Fibroblast of skin of back (primary cell): ENCODE measurements at places on chromosomes 5 and 9.
A peak's percentile ranks its signal among the peaks of the same experiment; 100 is the strongest.

GRCh38 chr5:179967489-179967888 is 59.8 kb upstream of the TBC1D9B start:
- no peak for DNase-seq

DNA sequence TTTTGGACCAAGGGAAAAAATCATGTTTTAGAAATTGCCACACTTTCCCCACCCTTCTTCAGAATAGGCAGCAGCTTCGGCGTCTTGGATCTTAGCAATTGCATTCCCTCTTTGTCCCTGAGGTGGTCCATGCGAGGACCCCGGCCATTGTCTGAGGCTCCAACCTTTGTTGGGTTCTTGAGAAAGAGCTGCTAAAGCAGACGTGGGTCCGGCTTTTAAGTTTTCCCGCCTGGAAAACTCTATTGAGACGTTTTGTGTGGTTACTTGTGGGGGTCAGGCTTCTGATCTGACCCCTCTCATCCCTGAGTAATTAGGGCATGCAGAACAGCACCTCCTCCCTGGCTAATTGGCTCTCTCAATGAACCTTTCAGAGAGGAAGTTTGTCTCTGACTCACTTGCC is 509.6 kb upstream of the TNC start:
- no peak for DNase-seq

GRCh38 chr5:30871196-30871595 is 322.3 kb upstream of the CDH6 start:
- no peak for DNase-seq

- peak; percentile 96 for DNase-seq
Observed at GRCh38 chr9:98860871-98861293, 53.4 kb downstream of the GALNT12 start.

GRCh38 chr9:127051881-127052595 is 70.4 kb downstream of the ANGPTL2 start:
- no peak for DNase-seq

- no peak for DNase-seq
Observed at GRCh38 chr5:95845391-95845790, 22.9 kb upstream of the GLRX start.

DNA sequence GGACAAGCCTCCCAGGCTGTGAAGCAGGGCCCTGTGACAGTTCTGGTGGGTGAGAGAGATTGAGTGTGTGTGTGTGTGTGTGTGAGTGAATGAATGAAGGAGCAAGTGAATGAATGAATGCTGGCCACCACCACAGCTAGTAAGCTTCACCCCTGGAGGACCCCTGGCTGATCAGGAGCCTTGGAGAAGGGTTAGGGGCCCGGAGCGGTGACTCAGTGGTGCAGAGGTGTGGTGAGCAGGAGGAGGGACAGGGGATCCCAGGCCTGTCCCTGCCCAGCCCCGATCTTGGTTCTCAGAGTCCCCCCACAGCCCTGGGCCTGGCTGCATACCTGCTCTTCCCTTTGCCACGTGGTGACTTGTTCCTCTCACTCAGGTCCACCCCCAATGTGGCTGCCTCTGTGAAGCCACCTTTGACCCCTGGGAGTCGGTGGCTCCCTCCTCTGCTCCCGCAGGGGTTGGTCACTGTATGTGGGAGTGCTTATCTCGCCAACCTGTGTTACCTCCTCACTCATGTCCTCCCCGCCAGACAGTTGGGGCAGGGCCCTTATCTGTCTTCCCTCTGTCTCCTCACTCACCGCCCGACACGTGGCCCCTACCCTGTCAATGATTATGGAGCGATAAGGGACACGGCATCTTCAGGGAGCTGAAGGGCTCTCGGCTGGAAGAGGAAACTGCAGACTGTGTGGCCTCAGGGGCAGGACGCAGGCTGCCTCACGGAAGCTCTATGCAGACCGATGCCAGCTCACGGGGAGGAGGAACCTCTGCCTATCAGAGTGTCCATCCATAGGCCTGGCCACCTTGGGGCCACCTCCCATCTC is 99.9 kb upstream of the PITX1 start:
- DNase-seq, result no peak

DNA sequence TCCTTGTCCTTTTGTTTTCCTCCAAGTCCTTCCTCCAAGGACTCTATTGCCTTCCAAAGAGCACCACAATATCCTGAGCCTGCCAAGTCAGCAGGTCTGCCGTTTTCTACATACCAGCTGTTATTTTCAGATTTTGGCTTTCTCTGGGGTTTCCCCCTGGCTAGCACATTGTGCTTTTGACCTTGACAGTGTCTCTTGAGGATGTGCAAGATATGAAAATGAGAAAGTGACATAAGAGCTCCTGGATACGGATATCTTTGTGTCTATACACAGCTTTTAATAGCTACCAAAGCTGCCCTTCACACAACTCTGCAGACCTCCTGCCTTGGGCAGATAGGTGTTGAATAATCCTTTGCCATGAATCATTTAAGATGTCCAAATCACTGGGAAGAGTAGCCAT is 67.0 kb downstream of the HAPLN1 start:
- DNase-seq, result no peak

GRCh38 chr5:35212122-35212982 is 17.9 kb downstream of the PRLR start:
- no peak for DNase-seq

GRCh38 chr9:134555094-134555650 is 86.4 kb upstream of the COL5A1 start:
- DNase-seq, result peak; percentile 77

GRCh38 chr5:179836225-179837019 is 15.7 kb downstream of the SQSTM1 start:
- DNase-seq, result peak; percentile 12

- DNase-seq, result peak; percentile 46
Observed at GRCh38 chr9:81535542-81536241, 153.7 kb downstream of the TLE1 start.

- DNase-seq, result no peak
Observed at GRCh38 chr9:7988644-7989280, 189.2 kb upstream of the DMAC1 start.

DNA sequence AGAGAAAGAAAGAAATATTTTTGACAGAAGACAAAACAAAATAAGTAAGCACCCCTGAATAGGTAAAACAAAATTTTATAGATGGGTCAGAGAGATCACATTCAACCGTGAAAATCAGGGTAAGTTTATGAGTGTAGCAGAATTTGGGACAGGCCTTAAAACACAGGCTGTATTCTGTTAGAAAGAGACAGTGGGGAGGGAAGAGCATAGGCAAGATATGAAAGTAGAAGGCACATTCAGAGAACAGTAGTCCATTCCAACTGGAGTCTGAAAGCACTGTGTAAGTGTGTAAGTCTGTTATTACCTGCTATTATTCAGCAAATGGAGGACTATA is 38.6 kb downstream of the MRPS27 start:
- DNase-seq, result no peak

DNA sequence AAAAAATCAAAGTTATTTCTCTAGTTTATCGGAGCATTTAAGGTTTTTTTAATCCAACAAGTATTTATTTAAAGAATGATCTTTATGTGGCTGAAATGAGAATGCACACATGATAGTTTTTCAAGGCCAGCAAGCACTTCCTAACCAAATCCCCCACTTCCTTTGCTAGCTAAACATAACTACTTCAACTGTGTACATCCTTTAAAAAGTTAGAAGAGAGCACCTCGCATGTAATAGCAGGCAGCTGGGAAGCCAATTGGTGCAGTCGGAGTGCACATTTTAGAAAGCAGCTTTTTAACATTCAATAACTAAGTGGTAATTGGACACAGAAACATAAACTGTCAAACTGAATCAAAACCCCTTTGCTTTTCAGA is 245.7 kb downstream of the BNC2 start:
- DNase-seq, result no peak

GRCh38 chr5:154758493-154758892 is 3.3 kb downstream of the LARP1 start:
- no peak for DNase-seq

GRCh38 chr5:168706655-168707069 is 127.5 kb upstream of the PANK3 start:
- DNase-seq, result peak; percentile 60

DNA sequence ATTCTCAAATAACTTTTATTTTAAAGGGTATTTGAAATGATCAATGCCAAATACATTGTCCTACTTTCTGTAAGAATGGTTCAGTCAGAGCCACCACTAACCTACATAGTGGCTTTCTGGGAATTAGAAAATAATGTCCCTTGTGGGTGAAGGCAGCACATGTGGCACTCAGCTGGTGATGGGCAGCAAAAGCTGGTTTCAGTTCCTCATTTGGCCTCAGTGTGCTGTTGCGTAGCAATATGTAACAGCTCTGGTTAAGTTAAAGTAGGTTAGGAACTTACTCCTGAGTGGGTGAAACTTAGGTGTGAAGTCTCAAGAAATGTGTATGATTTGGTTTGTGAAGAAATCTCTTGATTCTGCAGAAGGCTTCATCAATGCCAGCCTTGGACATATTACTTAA is 99.6 kb upstream of the SPEF2 start:
- no peak for DNase-seq

- DNase-seq, result no peak
Observed at GRCh38 chr5:80230269-80230992, 25.4 kb downstream of the SERINC5 start.

- DNase-seq, result peak; percentile 33
Observed at GRCh38 chr9:94014066-94014654, 59.0 kb upstream of the BARX1 start.

DNA sequence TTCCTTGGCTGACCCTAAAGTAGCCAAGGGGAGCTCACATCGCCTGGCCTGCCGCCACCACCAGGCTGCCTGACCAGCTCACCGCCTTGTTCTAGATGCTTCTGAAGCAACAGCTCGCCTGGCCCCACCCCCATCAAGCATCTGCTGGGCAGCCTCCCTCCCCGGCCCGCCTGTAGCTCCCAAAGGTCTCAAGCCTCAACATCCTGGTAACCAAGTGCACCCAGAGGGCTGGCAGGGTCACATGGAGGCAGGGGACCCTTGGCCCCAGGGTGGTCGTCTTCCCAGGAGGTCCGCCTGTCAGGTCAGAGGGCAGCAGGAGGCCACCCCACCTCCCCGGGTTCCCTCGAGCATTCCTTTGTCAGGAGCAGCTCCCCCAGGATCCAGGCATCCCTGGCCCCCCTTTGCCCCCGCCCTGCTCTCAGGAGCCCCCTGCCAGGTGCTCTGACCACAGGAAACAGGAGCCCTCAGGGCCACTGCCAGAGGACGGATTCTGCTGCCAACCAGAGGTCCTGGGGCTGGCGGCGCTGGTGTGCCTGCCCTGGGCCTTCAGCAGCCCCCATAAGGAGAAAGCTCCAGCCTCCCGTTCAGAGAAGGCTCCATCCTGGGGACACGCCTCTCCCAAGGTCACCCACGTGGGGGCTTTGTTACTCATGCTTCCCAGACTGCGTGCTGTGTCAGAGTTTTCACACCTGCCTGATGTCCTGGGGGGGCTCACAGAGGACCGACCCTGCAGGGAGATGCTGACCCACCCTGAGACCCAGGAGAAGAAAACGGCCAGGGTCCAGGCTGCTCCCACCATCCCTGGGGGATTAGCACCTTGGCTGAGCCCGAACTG is 3.5 kb upstream of the LRRC14B start:
- DNase-seq, result no peak

GRCh38 chr5:79936002-79936645 is 54.9 kb downstream of the MTX3 start:
- no peak for DNase-seq

DNA sequence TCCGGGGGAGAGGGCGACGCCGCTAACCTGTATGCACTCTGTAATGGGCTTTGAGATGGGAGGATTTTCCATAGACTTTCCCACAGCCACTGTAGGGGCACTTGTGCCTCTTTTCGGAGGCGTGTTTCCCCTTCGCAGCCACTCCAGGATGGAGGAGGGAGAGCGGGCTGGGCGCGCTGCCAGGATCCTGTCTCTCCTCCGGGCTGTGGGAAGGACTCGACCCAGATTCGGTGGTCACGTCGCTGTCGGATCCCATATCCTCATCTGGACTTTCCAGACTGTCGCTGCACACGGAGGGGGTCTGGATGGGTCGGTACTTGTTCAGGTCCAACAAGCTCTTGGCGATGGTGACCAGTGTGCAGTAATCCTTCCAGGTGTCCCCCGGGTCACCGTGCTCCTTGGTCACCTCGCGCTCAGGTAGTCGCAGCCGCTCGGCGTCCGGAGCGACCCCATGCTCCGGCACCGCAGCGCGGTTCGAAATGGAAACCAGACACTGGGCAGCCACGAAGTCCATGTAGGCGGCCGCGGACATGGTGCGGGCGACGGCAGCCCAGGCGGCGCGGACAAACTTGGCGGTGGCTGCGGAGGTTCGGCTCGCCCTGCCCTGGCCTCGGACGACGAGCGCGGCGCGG is 1.5 kb downstream of the KLF9 start:
- peak; percentile 76 for DNase-seq

GRCh38 chr5:139105621-139106071 is 92.5 kb downstream of the SIL1 start:
- DNase-seq, result no peak

- peak; percentile 85 for DNase-seq
Observed at GRCh38 chr5:9869616-9870288, 239.6 kb upstream of the TAS2R1 start.

GRCh38 chr9:81379655-81380054 is 309.7 kb downstream of the TLE1 start:
- peak; percentile 67 for DNase-seq

DNA sequence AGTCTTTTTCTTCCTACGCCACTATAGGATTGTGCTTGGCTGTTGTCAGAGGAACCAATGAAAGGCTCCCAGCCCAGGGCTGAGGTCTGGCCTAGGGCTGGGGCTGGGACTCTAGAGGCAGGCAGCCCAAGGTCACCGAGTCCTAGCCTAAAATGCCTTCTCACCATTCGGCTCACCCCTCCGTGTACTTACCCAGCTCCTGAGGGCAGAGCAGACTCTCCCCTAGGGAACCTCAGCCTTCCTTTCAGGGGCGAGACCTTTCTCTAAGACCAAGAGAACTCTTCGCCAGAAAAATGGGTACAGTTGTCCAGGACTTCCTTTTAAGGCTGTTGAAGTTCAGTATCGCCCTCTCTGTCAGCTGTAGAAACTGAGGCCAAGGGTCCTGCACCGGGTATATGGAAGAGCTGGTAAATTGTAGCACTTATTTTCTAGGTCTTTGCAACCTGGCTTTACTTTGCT is 1.7 kb upstream of the SPRY4 start:
- DNase-seq, result no peak

DNA sequence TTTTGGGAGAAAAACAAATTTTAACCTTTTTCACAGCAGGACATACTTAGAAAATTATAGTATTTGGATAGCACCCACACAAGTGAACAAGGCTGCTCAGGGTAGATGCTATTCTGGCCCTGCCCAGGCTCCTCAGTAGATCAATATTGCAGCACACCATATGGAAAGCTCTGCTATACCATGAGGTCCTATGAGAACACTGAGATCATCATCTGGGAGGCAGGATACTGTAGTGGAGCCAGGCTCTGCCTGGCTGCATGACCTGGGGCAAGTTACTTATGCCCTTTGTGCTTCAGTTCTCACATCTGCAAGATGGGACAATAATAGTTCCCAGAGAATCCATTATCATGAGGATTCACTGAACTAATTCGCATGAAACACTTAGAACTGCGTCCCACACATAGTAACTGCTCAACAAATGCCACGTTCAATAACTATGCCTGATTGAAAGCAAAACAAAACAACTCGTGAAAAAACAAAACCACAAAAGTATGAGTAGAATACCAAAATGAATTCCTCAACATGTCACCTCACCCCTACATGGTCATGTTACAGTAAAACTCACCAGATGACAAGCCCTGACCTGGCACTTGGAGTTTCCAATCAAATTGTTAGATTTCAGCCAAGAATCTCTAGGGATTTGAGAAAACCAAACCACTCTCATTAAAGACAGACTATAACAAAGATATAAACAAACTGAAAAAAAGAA is 31.9 kb downstream of the ARSB start:
- DNase-seq, result peak; percentile 70

- no peak for DNase-seq
Observed at GRCh38 chr9:5556101-5556705, 45.9 kb downstream of the PDCD1LG2 start.
